Tibial nerve (tissue), 4 donors: ENCODE measurements at places on chromosomes 13 and 19.

GRCh38 chr19:46728693-46729339 is 11.9 kb upstream of the PRKD2 start:
- DNase-seq, result no peak

DNA sequence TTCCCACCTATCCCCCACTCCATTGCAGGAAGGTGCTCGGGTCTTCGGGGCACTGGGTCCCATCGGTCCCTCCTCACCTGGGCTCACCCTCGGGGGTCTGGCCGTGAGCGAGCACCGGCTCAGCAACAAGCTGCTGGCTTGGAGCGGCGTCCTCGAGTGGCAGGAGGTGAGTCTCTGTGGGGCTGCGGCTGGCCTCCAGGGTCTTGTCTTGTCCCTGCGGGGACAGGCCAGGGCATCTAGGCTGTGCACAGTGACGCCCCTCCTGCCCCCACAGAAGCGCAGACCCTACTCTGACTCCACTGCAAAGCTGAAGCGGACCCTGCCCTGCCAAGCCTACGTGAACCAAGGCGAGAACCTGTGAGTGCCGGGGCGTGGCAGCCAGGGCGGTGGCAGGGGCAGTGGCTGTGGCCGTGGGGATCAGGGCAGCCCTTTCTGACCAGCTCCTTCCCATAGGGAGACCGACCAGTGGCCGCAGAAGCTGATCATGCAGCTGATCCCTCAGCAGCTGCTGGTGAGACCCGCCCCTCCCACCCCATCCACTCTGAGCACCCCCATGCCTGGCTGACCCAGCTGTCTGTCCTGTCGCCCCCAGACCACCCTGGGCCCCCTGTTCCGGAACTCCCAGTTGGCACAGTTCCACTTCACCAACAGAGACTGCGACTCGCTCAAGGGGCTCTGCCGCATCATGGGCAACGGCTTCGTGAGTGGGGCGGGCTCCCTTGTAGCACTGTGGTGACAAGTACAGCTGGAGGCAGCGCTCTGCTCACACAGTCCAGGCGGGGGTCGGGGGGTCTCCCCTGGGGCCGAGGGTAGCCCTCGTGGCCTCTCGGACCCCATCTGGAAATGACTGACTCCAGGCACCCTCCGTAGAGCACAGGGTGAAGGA is 3.7 kb downstream of the PTOV1 start:
- DNase-seq, result no peak

DNA sequence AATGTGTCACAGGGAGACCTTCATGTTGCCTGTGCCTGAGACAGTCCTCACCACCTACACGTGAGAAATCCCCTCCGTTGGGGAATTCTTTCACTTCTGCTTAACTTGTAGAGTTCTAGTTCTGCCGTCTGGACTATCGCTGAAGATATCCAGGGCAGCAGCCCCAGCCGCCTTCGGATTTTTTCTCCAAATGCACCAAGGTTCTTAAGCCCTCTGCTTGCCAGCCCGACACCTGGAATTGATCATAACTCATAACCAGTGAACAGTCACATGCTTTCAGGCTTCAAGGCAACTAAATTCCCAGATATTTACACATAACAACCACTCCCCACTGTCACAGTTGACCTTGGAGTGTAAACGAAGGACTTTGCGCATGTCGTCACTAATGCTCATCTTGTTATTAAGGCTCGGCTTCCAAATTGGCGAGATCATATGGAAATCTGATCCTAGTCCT is 114.4 kb downstream of the RAB20 start:
- DNase-seq, result no peak

GRCh38 chr19:29858000-29858596 is 46.3 kb downstream of the CCNE1 start:
- DNase-seq, result no peak

DNA sequence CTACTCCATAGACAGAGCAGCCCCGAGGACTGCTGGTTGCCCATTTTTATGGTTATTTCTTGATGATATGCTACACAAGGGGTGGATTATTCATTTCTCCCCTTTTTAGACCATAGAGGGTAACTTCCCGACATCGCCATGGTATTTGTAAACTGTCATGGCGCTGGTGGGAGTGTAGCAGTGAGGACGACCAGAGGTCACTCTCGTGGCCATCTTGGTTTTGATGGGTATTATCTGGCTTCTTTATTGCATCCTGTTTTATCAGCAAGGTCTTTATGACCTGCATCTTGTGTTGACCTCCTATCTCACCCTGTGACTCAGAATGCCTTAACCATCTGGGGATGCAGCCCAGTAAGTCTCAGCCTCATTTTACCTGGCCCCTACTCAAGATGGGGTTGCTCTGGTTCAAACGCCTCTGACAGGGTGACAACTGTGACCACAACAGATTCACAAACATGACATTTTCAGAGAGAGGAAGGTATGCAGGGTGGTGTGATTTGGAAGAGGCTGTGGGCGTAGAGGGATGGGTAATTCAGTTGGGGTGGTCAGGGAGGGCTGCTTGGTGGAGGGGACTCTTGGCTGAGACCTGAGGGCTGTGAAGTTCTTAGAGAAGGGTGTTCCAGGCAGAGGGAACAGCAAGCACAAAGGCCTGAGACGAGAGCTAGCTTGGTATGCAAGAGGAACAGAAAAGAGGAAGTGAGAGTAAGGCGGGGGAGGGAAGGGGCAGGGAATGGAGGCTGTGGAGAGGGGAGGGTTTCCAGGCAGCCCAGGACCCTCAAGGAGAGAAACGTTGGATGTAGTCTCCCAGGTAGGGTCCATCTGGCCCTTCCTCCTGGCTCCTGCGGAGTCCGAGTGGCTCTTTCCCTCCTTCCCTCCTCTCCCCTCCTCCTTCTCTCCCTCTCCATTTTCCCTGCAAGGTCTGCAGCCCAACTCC is 23.5 kb downstream of the FAM187B start:
- DNase-seq, result peak; percentile 28

DNA sequence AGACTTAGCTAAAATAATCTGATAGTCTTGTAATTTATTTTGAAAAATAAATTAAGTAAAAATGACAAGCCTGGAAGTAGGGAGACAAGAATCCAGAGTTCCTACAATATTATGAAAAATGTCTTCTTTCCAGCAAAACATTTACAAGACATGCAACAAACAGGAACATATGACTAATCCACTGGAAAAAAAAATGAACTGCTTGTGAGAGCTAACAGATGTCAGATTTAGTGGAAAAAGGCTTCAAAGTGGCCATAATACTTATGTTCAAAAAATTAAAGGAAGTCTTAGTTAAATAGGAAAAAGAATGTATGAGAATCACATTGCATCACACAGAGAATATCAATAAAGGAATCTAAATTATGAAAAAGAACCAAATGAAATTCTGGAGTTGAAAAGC is 2082.0 kb upstream of the PCDH20 start:
- no peak for DNase-seq

DNA sequence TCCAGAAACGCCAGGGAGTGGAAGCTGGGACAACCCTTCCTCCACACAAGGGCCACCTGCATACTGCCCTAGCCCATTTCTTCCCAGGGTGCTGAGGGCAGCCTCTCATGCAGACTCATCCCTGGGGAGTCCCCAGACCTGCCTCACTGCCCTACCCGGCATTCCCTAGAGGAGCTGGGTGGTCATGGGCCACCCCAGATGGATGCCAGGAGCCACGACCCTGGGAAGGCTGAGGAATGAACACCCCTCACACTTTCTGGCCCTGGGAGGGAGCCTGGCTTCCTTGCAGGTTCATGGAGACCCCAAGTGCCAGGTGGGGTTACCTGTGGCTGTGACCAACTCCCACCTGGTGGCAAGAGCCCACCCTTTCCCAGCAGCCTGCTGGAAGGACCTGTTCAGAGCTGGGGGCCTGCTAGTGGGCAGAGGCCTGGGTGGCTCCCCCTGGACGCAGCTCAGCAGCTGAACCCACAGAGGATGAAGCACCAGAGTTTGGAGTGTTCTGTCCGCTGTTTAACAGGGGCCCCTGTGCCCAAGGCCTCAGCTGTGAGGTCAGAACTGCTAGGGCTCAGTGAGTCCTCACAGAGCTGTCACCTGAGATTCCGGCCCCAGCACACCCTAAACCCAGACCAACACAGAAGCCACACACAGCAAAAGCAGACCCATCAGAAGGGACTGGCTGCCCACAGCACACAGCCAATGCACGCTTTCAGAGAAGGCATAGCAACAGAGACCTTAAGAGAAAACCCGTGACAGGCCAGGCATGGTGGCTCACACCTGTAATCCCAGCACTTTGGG is 6.6 kb downstream of the ACP4 start:
- no peak for DNase-seq

DNA sequence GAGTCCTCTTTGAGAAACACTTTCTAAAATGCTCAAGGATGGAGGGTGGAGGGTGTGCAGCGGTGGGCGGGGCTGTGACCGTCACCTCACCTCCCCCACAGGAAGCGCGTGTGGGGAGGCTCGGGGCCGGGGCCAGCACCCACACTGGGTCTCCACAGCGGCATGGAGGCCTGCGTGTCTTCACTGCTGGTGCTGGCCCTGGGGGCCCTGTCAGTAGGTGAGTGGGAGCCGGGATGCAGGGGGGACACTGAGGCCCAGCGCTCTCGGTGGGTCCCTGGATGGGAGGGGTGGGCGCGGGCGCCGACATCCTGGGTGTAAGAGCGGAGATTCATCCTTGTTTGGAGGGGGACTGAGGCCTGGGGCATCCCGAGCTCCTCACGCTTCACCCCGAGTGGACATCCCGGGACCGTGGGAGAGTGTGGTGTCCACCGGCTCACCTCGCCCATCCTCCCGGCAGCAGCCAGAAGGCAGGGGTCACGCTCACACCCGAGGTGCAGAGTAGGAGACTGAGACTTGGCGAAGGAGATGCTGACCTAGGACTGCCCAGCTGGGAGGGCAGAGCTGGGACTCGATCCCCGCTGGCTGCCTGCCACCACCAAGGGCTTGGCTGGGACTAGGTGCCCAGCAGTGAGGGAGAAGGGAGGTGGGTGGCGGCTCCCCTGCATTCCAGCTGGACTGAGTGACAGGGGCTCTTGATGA is at the start of gene GZMM:
TSS of gene GZMM (plus strand) at position 144 of the 699 bp plus-strand sequence. CDS start at position 163, 19 bp downstream.
- no peak for DNase-seq

DNA sequence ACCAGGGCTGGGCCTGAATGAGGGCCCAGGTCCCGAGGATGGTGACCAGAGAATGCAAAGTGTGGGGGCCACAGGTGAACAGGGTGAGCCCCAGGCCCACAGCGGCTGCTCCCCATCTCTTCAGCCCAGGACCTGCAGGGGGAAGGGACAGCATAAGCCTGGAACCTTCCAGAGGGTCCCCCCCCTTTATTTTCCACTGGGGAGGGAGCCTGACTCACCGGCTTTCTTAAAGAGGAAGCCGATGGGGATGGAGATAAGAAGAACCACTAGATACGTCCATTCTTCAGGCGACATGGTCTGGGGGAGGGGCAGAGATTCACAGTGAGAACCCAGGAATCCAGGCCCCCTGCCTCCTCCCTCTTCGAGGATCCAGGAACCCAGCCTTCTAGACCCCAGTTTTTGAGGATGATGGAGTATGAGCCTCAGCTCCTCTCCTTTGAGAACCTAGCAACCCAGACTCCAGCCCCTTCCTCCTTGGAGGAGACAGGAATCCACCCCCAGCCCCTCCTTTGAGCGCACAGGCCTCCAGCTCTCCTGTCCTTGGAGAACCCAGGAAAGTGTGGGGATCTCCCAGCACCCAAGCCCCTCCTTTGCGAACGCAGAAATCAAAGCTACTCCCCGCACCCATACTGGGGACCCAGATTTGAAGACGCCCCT is 1.0 kb downstream of the MBOAT7 start:
- no peak for DNase-seq

- DNase-seq, result no peak
These were observed 9.3 kb upstream of the PSPC1 start for GRCh38 chr13:19791953-19792537.

DNA sequence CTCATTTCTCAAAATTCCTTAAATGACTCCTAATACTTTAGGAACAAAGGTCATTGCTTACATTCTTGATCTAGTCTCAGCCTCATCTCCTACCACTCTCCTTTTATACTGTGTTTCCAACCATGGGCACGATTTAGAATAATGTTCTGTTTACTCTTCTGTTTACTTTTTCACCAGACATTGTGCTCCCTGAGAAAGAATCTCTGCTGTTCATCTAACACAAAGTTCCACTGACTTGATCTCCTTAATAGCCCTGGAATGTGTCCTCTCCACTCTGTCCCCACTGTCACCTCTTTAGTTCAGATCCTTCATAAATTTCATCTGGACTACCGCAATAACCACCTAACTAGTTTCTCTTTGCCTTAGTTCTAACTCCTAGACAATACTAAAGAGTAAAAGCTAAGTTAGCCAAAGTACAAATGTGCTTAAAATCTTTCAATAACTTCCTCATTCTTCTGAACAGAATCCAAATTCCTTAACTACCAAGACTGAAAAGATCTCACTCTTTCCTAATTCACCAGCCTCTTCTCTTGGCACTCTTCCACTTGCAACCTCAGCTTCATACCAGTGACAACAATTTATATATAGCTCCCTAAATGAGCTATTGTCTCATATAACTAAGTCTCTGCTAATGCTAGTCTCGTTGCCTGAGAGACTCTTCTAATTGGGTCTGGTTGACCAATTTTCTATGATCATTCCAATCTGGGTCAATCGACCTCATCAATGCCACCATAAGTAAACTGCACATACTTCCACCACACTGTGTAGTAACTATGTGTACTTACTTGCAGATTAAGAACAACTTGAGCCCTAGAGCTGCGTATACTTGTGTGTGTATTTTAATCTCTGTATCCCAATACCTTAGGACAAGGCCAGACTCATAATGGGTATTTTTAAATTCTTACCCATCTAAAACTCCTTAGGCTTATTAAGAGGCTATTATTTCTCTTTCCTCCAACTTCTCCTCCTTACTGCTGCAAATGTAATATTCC is 179.9 kb downstream of the VWA8 start:
- no peak for DNase-seq

DNA sequence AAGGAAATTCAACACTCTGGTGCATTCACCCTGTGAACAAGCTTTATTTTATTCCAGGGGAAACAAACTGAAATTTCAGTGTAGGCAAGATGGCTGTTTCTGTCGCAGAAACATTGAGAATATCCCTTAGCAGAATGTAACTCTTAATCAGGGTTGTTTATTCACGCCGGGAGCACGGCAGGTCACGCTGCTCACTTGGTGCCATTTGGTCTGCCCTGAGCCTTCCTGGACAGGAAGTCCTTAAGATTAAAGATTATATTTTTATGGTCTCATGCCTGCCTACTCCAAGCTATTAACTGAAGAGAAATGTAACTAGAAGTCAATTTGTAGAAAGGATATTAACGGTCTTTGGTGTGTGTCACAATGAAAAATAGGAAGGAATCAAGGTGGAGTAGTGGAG is 185.3 kb upstream of the ARGLU1 start:
- DNase-seq, result no peak

GRCh38 chr13:107078229-107078765 is 510.4 kb upstream of the ARGLU1 start:
- DNase-seq, result no peak
